ENCODE measurements at places on chromosomes 13 and 19. TPM values are rescaled to one million over a fixed set of nuclear protein-coding genes. Genes with fewer than 3 reads are reported as not detected.

DNA sequence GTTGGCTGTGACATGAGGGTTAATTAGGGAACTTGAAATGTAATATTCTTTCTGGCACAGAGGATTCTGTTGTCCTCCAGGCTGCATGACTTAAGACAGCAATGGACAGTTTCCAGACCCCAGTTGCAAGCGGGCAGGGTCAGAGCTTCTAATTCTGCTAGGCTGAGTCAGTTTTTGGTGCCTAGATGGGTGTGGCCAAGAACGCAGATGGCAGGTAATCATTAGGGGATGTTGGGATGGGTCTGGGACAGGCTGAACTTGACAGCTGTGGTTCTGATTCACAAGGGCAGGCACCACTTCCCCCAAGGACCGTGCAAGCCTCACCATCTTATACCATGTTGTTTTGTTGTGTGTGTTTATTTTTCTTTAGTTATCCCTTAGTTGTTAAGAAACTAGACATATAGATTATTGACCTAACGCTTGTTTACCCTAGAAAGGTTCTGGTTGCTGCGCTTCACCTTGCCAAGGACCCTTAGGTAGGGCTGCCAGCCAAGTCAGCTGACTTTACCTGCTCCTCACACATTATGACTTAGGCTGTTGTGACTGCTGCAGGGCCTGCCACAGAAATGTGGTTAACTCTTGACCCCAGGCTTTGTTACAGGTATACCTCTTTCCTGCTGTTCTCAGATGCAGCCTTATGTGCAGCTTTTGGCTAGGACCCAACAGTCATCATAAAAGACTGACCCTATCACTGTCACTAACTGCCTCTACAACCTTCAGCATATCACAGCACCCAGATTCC is 117.7 kb upstream of the KLF12 start:
- DNase-seq: no peak

GRCh38 chr19:45607071-45608029 is 5.3 kb upstream of the GPR4 start:
- peak; percentile 72 for DNase-seq

GRCh38 chr19:2529473-2529918 is 53.6 kb downstream of the GADD45B start:
- no peak for DNase-seq

GRCh38 chr19:38616265-38616664 is 1.5 kb downstream of the MAP4K1 start:
- no peak for DNase-seq

- peak; percentile 47 for DNase-seq
Observed at GRCh38 chr19:38506723-38507550, 73.4 kb downstream of the RYR1 start.

- no peak for DNase-seq
Observed at GRCh38 chr13:113828282-113828825, 35.5 kb downstream of the GAS6 start.

- DNase-seq: no peak
Observed at GRCh38 chr19:32253683-32254508, 91.5 kb upstream of the ZNF507 start.

DNA sequence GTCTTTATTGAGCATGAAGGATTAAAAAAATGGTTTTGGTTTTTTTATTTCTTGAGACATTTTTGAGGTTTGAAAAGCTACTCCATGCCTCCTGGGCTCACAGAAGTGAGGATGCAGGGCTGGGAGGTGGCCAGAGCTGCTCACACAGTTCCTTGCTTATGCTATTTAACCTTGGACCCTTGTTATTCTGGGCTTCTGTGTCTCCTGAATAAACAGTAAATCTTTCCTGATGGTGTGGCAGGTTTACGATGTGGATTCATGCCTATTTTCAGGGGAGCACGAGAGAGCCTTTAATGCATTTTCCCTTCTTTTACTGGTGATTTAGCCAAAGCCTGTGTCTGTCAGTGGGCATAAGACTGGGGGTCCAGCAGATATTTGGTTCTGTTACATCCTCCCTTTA is 34.3 kb upstream of the PCDH8 start:
- DNase-seq: no peak

DNA sequence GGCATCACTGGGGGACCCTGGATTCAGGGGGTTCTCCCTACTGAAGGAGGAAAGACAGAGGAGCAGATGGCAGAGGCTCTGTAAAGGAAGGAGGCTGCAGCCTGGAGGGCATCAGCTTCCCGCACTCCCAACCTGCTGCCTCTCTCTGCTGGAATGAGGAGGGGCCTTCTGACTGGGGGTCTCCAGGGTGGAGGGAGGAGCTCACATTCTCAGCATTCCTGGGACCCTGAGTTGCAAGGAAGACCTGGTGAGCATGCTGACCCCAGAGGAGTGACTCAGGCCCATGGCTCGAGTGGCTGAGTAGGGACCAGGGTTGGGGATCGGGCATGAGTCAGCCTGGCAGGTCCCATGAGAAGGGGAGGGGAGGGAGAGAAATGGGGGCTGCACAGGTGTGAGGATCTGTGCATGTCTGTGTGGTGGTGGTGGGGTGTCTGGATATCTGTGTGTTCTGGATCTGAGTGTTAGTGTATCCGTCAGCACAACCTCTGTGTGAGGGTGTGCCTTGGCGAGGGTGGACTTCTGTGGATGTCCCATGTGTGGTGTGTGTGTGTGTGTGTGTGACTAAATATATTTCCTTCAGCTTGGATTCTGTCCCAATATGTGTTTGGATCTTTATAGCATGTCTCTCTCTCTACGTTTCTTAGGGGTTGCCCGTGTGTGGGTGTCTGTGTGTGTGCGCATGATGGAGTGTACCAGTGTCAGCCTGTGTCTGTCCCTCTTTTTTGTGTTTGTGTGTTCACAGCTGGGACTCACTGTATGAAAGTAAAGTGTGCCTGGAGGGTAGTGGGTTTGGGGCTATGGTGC is 4.6 kb downstream of the AXL start:
- DNase-seq: peak; percentile 52

DNA sequence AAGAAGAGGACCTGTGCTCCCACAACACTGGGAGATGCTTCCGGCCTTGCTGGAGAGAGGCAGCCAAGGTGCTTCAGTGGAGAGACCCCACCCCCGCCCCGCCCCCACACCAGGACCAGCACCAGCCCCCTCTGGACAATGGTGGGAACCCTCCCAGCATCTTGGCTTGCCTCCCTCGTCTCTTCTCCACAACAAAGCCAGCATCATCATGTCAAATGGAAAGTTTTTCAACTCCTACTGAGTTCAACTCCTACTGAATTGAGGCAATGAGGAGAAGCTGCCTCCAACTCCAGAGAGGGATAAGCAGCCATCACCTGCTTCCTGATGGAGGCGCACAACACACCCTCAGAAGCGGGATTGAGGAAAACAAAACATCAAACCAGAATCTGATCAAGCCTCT is 12.8 kb downstream of the DEDD2 start:
- DNase-seq: no peak

GRCh38 chr13:88136098-88136790 is 465.1 kb downstream of the SLITRK5 start:
- DNase-seq: no peak

DNA sequence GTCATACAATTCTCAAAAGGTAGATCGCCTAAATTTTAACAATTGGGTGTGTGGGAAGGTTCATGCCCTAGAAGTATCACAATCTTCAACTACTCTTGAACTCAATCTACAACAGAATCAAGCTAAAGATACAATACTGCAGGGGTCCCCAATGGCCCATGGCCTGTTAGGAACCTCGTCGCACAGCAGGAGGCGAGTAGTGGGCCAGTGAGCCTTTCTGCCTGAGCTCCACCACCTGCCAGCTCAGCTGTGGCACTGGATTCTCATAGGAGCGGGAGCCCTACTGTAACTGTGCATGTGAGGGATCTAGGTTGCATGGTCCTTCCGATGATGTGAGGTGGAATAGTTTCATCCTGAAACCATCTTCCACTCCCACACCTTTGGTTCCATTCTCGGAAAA is 230.6 kb downstream of the KLF12 start:
- no peak for DNase-seq

DNA sequence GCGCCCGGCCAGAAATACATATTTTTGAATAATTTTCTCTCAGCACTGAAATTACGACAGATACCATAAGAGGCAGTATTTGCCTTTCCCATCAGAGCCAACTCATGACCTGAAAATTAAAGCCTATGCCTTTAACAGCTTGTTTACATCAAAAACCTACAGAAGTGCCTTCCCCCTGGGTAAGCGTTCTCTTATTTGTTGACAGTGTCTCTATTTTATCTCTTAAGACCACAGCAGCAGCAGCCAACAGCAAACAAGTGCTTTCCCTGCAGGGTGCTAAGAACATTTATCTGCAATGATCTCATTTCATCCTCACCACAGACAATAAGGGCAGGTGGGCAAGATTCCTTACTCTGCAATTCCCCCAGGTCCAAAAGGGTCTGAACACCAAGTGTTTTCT is 6.0 kb downstream of the AKAP8L start:
- no peak for DNase-seq

GRCh38 chr13:69094485-69094884 is 1013.1 kb upstream of the ATXN8OS start:
- DNase-seq: no peak

GRCh38 chr19:10899151-10899653 is 27.8 kb downstream of the CARM1 start:
- DNase-seq: no peak

GRCh38 chr19:31054430-31054829 is 294.8 kb downstream of the TSHZ3 start:
- no peak for DNase-seq

GRCh38 chr19:1105008-1105872 is 1.4 kb downstream of the GPX4 start:
- DNase-seq: no peak

DNA sequence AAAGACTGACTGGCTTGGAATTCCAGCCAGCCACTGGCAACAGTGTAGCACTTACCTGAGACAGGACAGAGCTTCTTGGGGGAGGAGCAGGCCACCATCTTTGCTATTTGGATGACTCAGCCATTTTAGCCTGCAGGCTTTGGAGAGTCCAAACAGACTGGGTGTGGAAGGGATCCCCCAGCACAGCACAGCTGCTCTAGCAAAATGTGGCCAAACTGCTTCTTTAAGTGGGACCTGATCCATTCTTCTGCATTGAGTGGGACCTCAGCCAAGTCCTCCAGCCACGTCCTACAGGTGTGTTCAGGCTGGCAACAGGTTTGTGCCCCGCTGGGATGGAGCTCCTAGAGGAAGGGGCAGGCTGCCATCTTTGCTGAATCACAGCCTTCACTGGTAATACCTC is 80.0 kb downstream of the NDFIP2 start:
- DNase-seq: no peak

- DNase-seq: no peak
Observed at GRCh38 chr13:75721307-75721706, 85.2 kb downstream of the LMO7 start.

DNA sequence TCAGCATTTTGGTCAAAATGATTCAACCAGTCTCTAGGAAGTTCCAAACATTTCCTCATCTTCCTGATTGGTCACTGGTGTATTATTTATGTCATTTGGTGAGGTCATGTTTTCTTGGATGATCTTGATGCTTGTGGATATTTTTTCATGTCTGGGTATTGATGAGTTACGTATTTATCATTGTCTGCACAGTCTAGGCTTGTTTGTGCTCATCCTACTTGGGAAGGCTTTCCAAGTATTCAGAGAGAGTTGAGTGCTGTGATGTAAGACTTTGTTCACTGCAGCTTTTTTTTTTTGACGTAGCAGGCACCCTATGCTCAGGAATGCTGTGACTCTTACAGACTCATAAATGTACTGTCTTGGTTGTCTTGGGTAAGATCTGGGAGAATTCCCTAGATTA is 509.5 kb downstream of the SLITRK1 start:
- DNase-seq: no peak

GRCh38 chr13:51906581-51906980 is 44.8 kb downstream of the CCDC70 start:
- DNase-seq: no peak

- no peak for DNase-seq
Observed at GRCh38 chr13:107043021-107043956, 475.4 kb upstream of the ARGLU1 start.

DNA sequence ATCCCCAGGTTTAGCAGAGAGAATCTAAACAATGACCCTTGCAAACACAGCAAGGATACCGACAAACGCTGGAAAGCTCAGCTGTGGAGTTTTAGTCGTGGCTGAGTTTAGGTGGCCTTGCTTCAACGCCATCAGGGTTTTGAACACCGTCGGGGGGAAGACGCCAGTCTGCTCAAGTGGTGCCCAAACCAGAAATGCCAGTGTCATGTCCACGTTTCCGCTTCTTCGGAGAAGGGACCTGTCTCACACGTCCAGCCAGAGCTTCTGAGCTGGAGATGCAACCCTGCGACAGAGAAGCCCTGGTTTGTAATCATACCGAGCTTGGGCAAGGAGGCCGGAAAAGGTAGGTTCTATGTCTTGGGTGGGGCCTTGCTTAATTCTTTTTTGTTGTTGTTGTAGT is 42.6 kb upstream of the ATP11A start:
- DNase-seq: no peak

GRCh38 chr19:52200044-52200443 is 10.2 kb downstream of the PPP2R1A start:
- DNase-seq: peak; percentile 27

DNA sequence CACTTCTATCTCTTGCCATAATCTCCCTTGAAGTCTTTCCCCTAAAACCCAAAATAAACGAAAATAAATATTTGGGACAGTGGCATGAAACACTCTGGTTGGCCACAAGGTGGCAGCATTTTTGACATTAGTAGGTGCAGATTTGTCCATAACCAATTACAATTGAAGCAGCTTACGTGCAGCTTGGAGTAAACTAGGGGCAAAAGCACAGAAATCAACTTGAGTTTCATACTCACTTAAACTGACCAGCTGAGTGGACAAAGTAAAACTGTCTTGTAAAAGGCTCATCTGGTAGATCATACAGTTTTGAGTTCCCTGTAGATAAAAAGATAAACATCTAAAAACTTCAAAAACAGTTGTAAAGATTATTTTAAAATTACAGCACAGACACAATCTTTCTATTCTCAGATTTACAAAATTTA is 18.8 kb downstream of the PDCD5 start:
- no peak for DNase-seq

KLK7 gene
- 16.6 TPM for total RNA-seq

PGLYRP2 gene
- total RNA-seq: not detected

NKG7 gene
- 0.56 TPM for total RNA-seq

PHF11 gene
- 22.9 TPM for total RNA-seq

DNAJC15 gene
- total RNA-seq: 12.1 TPM

ERICH4 gene
- total RNA-seq: not detected

IFNL2 gene
- not detected for total RNA-seq

CKM gene
- not detected for total RNA-seq

COL4A1 gene
- 1,113 TPM for total RNA-seq

CFAP97D2 gene
- not detected for total RNA-seq

CD79A gene
- not detected for total RNA-seq

MADCAM1 gene
- not detected for total RNA-seq

RINL gene
- 5.8 TPM for total RNA-seq

FARP1 gene
- 26.5 TPM for total RNA-seq

ZNF560 gene
- total RNA-seq: not detected
